ENCODE measurements at places on chromosomes 11 and 22. TPM values are rescaled to one million over a fixed set of nuclear protein-coding genes. Genes with fewer than 3 reads are reported as not detected.

DNA sequence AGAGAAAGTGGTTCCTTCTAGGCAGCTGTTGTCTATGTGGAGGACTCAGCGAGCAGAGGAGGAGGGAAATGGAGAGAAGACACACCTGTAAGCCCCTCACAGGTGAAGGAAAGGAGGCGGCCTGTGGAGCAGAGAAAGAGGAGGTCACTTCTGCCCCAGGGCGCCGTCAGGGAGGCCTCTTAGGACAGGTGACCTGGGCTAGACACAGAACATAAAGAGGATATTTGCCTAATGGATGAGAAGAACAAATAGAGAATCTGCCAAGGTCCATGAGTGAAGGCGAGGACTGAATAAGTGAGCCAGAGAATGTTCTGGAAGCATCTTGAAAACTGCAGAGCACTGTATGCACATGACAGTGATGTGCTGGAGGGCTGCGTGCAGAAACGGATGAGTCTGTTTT, 2.2 kb upstream of the SCUBE1 start:
- DNase-seq: no peak

TREH gene
- total RNA-seq: not detected

- no peak for DNase-seq
Measured at GRCh38 chr11:14898906-14899305, 6.9 kb upstream of the CYP2R1 start.

TMEM121B gene
- 0.11 TPM for total RNA-seq

DNA sequence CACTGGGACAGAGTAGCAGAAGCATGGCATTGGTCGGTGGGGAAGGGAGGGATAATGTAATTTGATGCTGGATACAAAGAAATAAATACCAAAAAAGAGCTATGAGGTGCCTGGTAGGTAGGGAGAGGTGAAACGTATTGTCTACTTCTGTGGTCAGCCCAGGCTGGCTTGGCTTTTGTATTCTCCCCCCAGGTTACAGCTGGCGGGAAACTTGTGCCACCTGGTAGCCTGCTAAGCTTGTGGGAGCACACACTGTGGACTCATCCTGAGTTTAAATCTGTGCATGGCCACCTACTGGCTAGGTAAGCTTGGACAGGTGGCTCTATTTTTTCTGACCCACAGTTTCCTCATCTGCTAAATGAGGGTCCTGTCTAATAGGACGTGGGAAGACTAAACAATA, 165.2 kb upstream of the E2F8 start:
- DNase-seq: no peak

- no peak for DNase-seq
Measured at GRCh38 chr11:34601085-34601444, 19.8 kb upstream of the EHF start.

DNA sequence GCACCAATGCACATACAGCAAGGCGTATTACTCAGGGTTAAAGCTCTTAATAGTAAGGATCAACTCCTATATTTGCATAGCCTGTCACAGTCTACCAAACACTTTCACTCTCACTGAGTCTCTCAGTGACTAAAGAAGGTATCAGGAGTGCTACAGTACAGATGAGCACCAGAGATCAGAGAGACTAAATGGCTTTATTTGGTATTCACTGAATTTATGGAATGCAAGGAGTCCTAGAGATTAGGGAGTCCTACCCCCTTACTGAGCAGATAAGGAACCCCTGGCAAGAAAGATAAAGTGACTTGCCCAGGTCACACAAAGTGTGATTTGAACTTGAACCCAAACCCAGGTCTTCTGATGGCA, 396.4 kb upstream of the CCDC90B start:
- DNase-seq: no peak

GRCh38 chr11:72743321-72744221, 8.6 kb downstream of the ARAP1 start:
- DNase-seq: no peak

DNA sequence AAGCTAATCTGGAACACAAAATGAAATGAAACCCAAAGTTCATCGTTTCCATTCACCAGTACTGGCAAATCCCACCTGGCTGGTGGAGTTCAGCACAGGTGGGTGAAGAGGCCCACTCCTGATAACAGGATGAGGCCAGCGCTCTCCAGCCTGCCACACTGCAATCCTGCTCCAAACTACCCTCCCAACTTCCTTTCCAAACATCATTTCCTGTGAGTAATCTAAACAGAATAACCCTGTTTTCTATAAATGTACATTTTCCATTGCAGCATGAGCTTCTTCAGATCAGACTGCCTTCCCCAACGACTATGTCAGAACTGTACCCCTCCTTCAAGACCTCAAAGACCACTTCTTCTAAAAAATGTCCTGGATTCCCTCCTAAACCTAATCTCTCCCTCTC, 15.9 kb upstream of the NFRKB start:
- DNase-seq: no peak

C11orf52 gene
- not detected for total RNA-seq

DNA sequence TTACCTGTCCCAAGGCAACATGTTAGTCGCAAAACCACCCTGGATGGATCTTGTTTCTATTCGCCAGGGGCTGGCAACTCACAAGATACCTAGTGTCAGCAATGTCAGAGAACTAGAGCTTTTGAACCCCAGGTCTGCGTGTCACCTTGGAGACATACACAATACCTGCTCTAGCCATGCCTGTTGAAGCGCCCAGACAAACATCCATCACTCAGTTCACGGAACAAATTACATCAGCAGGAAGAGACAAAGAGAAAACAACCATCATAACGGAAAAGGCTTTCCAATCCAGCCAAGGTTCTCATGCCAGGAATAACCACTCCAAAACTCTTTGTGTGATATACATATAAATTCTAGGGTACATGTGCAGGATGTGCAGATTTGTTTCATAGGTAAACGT, 2.2 kb downstream of the CD59 start:
- DNase-seq: no peak

- DNase-seq: no peak
Measured at GRCh38 chr11:19117760-19118097, 761 bp downstream of the ZDHHC13 start.

TMEM258 gene
- 26.4 TPM for total RNA-seq

DNA sequence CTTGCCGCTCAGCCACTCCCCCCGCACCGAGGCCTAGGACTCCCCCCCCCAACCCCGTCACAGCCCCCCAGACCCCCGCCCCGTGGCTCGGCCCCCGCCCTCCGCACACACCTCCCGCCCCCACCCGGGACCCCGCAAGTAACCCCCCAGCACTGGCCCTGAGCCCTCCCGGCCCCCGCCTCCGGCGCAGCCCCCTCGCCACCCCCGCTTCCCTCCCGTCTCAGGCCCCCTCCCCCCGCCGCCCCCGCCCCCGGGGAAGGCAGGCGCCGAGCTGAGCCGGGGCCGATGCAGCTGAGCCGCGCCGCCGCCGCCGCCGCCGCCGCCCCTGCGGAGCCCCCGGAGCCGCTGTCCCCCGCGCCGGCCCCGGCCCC, 1.5 kb downstream of the SHANK3 start:
- DNase-seq: no peak

H19 gene
- 539 TPM for total RNA-seq

DNA sequence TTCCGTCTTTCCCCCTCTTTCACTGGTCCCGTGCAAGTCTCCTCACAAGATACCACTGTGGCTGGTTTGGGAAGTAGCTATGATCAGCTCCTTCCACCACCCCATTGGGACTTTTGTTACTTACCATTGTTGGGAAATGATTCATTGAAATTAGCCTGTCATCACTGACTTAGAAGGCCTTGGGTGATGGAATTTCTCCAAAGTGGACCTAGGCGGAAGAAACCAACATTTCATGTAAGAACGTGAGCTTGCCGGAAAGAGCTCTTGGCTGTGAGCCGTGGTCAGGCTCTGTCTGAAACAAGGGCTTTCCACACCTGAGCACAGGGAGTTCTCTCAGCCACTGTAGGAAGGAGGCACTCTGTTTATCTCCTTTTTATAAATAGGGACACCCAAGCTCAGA, 23.5 kb upstream of the CRYBB3 start:
- DNase-seq: no peak

RASL10A gene
- total RNA-seq: not detected

ATL3 gene
- total RNA-seq: 77.3 TPM

GRCh38 chr11:73551677-73552076, 46.2 kb downstream of the FAM168A start:
- DNase-seq: no peak

CREBZF gene
- total RNA-seq: 29.7 TPM

GRCh38 chr11:78428266-78428636, 10.6 kb upstream of the GAB2 start:
- no peak for DNase-seq

DNA sequence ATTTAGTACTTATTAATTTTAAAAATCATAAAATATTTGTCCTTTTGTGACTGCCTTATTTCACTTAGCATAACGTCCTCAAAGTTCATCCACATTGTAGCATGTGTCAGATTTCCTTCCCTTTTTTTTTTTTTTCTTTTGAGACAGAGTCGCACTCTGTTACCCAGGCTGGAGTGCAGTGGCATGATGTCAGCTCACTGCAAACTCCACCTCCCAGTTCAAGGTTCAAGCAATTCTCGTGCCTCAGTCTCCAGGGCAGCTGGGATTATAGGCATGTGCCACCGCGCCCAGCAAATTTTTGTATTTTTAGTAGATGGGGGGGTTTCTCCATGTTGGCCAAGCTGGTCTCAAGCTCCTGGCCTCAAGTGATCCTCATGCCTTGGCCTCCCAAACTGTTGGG, 10.6 kb downstream of the RAB6A start:
- DNase-seq: no peak

GRCh38 chr22:26642465-26643417, 14.6 kb upstream of the MIAT start:
- no peak for DNase-seq

BATF2 gene
- total RNA-seq: 0.21 TPM

DNA sequence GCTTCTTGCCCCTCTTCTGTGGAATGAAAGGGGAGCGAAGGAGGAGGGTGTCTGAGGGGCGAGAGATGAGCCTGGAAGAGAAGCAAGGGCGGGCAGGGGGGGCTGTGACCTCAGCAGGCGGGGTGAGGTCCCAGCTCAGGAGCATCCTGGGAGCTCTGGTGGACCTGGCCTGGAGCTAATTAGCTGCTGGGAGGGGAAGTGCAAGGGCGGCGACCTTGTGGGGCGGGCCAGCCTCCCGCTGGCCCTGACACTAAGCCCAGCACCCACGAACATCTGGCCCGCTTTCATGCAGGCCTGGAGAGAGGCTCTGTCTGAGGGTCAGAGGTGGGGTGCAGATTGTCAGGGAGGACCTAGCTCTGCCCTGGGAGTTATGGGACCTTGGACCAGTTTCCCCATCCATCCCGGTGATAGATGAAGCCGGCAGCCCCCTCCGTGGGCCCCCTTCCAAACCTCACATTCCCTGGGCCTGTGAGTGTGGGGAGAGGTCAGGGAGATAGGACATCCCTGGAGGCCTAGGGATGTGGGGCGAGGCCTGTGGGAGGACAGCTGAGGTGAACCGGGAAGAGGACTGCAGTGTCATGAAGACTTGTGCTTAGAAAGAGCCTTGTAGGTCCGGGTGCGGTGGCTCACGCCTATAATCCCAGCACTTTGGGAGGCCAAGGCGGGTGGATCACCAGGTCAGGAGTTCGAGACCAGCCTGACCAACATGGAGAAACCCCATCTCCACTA, 28.5 kb upstream of the CD82 start:
- DNase-seq: no peak

LYVE1 gene
- total RNA-seq: 66.3 TPM

DNA sequence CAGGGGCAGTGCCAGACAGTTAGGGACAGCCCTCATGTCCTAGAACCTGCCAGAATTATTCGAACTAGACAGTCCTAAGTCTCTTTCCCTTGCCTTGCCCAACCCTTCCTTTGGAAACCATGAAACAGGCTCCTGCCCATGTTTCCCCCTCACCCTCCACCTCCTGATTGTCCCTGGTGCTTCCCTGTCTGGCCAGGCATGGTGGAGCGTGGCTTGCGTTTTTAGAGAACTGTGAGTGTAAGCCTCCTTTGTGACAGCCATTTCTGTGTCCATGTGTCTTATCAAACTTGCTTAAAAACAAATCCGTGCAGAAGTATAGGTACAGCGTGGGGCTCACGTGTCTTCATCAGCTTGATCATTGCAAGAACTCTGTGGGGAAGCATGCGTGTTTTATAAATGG, 54.9 kb downstream of the MPPED1 start:
- no peak for DNase-seq

GRCh38 chr11:89405629-89406028, 85.5 kb downstream of the NOX4 start:
- no peak for DNase-seq

- DNase-seq: no peak
Measured at GRCh38 chr11:14905104-14906033, 13.3 kb upstream of the CYP2R1 start.

ABCG4 gene
- not detected for total RNA-seq

DNA sequence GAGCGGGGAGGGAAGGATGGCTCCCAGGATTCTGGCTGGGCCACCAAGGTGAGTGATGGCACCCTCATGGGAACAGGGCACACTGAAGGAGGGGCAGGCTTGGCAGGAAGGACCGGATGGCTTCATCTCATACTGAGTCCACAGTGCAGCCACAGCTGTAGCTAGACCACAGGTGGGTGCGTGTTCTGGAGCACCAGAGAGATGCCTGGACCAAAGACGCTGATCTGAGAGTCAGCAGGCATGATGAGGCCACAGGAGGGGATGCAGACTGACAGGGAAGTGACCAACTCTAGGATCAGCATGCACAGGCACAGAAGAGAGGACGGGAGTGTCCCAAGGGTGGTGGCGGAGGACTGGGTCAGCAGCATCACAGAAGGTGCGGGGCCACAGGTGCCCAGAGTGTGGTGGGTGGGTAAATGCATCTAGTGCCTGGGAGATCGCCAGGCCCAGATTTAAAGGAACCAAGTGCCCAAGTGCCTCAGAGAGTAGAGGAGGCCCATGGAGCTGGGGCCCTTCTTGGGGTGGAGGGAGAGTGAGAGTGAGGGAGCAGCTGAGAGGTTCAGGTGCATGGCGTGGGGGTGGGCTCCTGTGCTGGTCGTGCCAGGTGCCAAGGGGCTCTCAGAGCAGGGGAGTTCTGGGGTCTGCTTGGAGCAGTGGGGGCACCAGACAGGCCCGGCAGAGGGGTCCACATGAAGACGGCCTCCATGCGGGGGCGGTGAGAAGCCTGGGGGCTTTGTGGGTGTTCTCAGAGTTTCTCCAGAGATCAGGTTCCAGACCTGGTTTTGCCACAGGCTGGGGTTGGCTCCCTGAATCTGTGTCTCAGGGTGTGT, 113.7 kb downstream of the CEP164 start:
- DNase-seq: no peak

CTR9 gene
- 3.1 TPM for total RNA-seq

DNA sequence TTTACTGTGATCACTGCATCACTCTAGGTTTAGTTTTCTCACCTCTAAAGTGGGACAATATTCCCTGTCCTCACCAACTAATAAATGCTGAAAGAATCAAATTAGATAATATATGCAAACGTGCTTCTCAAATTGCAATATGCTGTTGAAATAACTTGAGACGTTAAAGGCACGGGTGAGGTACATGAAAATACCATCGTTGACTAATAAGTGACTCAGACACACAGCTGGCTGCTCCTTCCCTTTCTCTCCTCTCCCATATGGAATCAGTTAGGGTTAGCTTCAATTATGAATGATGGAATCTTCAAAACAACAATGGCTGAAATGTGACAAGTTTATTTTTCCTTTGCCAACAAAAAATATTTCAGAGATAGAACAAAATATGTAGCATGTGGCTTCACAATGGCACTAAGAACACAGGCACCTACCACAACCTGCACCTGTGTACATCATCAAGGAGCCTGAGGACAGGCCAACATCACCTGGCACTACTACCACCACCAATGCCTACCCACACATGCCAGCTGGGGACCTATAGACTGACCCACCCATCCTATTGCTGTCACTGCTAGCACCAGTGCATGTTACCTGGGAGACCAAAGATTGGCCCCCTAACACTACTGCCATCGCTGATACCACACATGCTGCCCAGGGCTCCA, 13.7 kb downstream of the GDPD4 start:
- DNase-seq: no peak
